Gastroesophageal sphincter (tissue), 4 donors: ENCODE measurements at places on chromosomes 13 and 19. TPM values are rescaled to one million over a fixed set of nuclear protein-coding genes. Genes with fewer than 3 reads are reported as not detected.

GRCh38 chr19:1283207-1283916 is 2.3 kb upstream of the EFNA2 start:
- H3K27ac ChIP-seq = no peak overlapping the region
- H3K4me1 ChIP-seq = no peaks in the 10 kb centered on the region
- ATAC-seq = no peak
- peaks cover 55% of the 10 kb centered on the region for H3K27me3 ChIP-seq

MCEMP1 gene
- total RNA-seq = 1.2 TPM

GRCh38 chr13:102928941-102929675 is 83.3 kb downstream of the ERCC5 start:
- H3K36me3 ChIP-seq = no peaks in the 10 kb centered on the region
- no peak for ATAC-seq
- H3K27me3 ChIP-seq = peaks cover 6% of the 10 kb centered on the region
- no peak overlapping the region for H3K4me3 ChIP-seq
- no peaks in the 10 kb centered on the region for H3K4me1 ChIP-seq

- peaks cover 100% of the 10 kb centered on the region for H3K36me3 ChIP-seq
- H3K4me1 ChIP-seq = peaks cover 23% of the 10 kb centered on the region
- H3K4me3 ChIP-seq = no peak overlapping the region
- H3K27ac ChIP-seq = no peak overlapping the region
Measured at GRCh38 chr13:45349438-45349837, 8.5 kb upstream of the TPT1 start.

GRCh38 chr13:42384265-42384664 is 112.3 kb downstream of the AKAP11 start:
- no peak for ATAC-seq
- H3K4me3 ChIP-seq = no peak overlapping the region
- H3K27ac ChIP-seq = no peak overlapping the region
- H3K4me1 ChIP-seq = no peaks in the 10 kb centered on the region
- no peaks in the 10 kb centered on the region for H3K36me3 ChIP-seq
